ENCODE measurements at places on chromosomes 6 and 20.
A peak's percentile ranks its signal among the peaks of the same experiment; 100 is the strongest.

GRCh38 chr6:111013144-111013915 is 31.5 kb downstream of the RPF2 start:
- DNase-seq, result peak; percentile 32

GRCh38 chr6:90993770-90994169 is 406.9 kb upstream of the MAP3K7 start:
- no peak for DNase-seq

GRCh38 chr6:56314683-56315523 is 67.5 kb upstream of the COL21A1 start:
- peak; percentile 71 for DNase-seq

GRCh38 chr6:143136647-143137046 is 76.0 kb downstream of the AIG1 start:
- no peak for DNase-seq

DNA sequence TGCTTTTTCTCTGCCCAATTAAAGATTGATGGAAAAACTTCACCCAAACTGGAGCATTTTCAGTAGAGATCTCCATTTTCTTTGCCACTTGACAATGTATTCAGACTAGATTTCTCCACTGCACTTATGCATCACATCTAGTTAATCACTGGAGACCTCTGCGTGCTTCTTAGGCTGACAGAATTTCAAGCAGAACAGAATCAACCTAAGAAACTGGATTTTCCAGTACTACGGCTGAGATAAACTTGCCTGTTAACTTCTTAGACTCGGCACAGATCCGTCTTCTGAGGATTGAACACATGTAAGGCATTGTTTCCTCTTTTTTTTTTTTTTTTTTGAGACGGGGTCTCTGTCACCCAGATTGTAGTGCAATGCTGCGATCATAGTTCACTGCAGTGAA is 139.2 kb downstream of the LRRC1 start:
- DNase-seq, result no peak

- no peak for DNase-seq
Measured at GRCh38 chr6:5199283-5199682, 61.5 kb downstream of the LYRM4 start.

DNA sequence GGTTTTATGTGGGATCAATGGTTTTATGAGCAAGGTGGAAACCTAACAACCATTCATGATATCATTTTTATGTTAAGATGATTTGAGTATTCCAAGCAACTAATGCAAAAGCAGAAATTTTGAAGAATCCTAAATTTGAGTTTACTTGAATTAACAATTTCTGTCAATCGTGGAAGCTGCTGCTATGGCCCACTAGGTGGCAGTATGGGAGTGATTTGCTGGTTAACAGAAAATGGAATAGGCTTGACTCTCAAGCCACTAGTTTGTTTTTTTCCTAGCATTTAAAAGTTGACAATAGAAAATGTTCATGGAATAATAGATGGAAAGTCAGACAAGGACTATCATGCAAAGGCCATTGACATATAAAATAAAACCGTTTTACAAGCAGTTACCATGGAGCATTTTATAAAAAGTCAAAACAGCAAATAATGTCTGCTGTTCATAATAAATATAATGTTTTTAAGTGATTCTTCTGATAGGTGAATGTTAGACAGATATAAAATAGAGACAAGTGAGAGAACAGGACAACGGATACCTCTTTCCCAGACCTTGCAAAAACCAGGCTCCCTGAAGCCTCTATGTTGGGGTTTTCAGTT is 43.0 kb upstream of the TMEM200A start:
- DNase-seq, result peak; percentile 91

- no peak for DNase-seq
Measured at GRCh38 chr20:10826111-10826510, 152.3 kb upstream of the JAG1 start.
